Stimulated activated CD4-positive, alpha-beta T cell treated with anti-CD3 and anti-CD28 coated beads, Interleukin-4, amount 100 ng/mL, for 4 hours (primary cell): ENCODE measurements at places on chromosomes 7 and 10.

DNA sequence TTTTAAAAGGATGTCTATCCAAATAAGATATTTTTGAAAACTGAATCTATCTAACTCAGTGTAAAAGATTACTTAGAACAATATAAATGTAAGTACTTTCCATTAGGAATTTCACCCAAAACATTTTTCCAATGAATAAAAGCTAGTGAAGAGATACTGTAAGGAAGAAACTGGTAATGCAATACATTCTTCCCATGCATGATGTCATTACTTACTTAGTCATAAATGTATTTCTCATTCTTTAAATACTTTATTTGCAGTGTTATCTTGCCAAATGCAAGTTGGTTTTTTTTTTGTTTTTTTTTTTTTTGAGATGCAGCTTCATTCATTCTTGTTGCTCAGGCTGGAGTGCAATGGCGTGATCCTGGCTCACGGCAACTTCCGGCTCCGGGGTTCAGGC is 265.6 kb downstream of the PHF14 start:
- DNase-seq = no peak

DNA sequence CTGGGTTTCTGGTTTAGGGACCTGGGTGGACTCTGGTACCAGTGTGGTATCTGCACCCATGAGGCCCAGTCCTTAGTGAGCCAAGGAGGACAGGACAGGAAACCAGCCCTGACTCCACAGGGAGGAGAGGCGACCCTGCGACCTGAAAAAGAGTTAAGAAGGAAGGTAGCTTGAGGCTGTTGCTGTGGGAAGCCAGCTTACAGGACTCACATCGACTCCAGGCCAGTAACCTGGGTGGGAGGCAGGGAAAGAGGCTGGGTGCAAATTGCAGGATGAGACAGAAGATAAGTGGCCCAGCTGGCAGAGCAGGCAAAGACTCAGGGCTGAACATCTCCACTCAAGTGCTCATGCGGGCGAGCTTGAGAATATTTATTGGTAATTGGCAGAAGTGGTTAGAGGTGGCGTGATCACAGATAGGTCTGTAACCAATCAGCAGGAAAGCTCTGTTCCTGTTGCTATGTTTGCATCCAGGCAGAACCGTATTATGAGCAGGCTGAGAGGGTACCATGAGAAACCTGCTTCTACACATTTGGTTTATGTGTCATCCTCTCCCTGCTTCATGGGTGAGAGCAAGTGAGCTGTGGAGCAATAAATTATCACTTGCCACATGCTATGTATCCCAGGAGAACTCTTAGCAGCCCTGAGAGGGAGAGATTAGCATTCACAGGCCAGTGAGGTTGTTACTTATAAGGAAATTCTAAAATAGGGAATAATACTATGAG is 11.0 kb downstream of the TLL2 start:
- no peak for DNase-seq

- DNase-seq = no peak
Measured at GRCh38 chr7:25831831-25832411, 320.1 kb upstream of the NFE2L3 start.

DNA sequence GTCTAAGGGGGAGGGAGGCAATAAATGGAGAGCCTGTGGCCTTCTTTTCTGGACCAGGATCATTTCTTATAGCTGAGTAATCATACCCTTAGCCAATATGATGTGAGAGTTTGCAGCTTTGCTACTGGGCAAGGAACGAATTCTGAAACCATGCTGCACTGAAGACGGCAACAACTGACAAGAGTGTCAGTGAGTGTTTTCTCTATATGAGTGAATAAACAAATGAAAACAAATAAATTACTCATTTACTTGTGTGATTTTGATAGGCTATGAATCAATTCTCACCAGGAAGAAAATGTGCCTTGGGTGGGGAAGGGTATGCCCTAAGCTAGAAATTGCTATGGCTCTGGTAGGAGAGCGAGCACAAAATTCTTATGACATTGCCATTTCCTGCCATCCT is 79.4 kb upstream of the LRRN3 start:
- no peak for DNase-seq
